RWPE2 (cell line): ENCODE measurements at places on chromosomes 7 and 10.

DNA sequence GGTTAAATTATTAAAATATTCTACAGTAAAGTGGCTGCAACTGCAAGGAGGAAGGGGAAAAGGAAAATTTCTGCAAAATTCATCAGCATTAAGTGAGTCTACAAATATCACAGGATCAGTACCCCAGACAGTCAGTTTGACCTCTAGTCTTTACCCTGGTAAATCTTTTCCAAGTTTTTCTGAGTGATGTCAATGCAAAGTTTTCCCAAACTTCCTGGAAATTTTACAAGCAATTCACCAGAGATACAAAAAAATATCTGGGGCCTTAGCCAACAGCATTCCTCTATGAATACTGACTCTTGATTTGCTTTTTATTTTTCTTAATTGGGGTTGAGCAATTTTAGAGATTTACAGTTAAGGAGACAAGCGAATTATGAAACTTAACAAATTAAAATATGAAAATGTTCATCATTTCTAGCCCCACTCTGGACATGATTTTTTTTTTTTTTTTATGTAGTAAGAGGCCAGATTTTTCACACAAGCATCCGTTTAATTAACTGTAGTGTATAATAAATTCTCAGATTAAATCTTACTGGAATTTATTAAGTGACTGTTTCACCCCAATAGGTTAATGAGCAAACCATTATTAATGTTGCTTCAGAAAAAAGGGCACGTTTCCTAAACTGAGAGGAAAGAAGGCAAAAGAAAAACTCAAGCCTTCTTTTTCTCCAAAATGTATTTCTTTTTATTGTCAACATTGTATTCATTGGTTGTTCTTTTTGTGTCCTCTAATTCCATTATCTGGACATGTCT is 539.5 kb upstream of the FZD8 start:
- DNase-seq = no peak

DNA sequence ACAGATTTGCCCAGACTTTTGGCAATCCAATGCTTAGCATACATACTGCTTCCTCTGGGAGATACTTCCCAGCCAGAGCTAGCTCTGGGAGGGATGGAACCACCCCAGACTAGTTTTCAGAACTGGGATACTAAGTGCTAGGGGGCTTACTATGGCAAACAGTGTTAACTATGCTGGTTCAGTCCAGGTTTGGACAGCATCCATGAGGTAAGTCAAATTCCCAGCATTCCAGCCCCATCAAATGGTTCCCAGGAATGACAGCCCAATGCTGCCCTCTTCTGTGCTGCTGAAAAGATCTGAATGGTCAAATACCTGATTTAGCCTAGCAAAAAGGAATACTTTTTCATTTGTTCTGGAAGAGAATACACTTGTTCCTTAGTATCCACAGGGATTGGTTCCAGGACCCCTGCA is 141.7 kb upstream of the CCDC6 start:
- no peak for DNase-seq

DNA sequence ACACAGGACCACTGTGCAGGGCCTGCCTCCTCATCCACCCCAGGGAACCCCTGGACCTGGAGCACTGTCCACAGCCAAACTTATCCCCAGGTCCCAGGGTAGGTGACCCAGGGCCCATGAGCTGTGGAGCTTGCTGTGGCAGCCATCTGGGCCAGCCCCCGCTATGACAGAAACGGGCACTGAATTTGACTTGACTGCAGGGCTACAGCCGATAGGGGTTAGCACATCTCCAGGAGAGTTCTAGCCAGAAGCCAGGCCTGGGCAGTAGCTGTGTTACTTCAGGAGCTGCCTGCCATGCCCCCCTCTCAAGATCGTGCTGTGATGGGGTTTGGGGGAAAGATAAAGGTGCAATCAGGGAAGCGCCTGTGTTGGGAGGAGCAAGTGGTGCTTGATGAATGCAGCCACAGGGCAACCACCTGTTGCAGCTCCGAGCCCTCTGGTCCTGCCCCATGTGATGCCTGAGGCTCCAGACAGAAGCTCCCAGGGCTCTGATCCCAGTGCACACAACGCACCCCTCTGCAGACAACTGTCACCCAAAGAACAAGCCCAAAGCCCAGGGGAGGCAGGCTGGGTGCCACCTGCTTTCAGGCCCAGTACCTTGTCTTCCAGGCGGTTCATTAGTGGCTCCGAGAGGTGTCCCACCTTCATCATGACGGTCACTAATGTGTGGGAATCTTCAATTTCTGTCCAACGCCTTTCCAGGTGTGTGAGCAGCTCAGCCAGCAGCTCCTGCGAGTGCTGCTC is 6.5 kb downstream of the TBRG4 start:
- DNase-seq = no peak

- DNase-seq = no peak
These were observed 94.3 kb upstream of the SORCS3 start for GRCh38 chr10:104546756-104547155.

- no peak for DNase-seq
These were observed 44.3 kb downstream of the DNAJB9 start for GRCh38 chr7:108613949-108614381.

- DNase-seq = no peak
These were observed 5.0 kb downstream of the PTPRE start for GRCh38 chr10:127911867-127912257.

GRCh38 chr7:153432063-153432462 is 620.1 kb upstream of the DPP6 start:
- DNase-seq = no peak

DNA sequence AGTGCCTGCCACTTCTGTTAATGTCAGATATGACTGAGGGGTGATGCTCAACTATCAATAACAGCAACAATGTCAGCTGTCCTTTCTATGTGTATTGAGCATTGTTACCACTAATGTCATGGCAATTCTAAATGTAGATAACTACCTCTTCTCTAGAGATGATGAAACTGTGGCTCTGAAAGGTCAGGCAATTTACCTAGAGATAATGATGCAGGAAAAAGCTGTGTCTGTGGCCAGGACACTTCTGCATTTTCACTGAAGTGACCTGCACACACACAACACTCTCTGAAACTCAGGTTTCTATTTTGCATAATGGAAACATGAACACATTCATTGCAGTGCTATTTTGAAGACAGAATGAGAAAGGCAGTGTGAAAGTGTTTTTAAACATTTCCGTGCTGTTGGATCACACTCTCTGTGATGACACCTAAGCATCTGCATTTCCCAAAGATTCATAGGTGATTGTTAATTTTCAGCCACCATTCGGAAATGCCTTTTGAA is 148.2 kb downstream of the KCND2 start:
- no peak for DNase-seq

DNA sequence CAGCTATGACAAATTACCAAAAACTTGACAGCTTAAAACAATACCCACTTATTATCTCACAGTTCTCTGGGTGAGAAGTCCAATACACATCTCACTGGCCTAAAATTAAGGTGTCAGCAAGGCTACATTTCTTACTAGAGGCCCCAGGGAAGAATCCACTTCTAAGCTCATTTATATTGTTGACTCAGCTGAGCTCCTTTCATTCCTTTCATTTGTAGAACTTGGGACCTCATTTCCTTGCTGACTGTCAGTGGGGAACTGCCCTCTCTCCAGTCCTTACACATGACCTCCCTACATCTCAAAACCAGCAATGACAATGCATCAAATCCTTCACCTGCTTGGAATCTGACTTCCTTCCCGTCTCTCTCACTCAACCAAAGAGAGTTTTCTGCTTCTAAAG is 240.3 kb downstream of the IPMK start:
- no peak for DNase-seq

DNA sequence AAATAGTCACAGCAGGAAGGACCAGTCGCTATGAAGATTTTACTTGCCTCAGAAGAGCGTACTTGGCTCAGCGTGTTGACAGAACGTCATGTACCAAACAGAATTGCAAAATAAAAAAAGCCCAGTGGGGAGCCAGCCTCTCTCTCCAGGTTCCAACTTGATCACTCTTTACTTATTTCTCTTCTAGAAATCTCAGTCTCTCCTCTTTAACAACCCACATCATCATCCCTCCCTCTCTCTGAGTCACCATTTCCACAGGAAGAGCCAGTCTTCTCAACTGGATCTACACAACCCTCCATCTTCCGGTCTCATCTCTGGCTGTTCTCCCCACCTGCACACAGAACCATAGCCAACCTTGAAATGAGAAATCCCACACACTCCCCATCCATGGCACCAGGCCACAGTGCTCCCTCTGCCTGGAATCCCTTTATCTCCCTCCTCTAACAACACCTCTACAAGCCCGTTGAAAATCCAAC is 718.3 kb downstream of the GRID1 start:
- no peak for DNase-seq
